ENCODE measurements at places on chromosomes 1 and 21.

- DNase-seq, result no peak
These were observed 75.1 kb downstream of the DTL start for GRCh38 chr1:212110617-212111016.

- no peak for DNase-seq
These were observed 70.3 kb downstream of the MORN1 start for GRCh38 chr1:2320760-2321667.

- no peak for DNase-seq
These were observed 49.0 kb upstream of the MAB21L3 start for GRCh38 chr1:116062201-116062600.

GRCh38 chr1:110436635-110437034 lies 14.3 kb upstream of the PROK1 start:
- no peak for DNase-seq

- no peak for DNase-seq
These were observed 4.7 kb downstream of the MAP1LC3C start for GRCh38 chr1:241994171-241994570.

DNA sequence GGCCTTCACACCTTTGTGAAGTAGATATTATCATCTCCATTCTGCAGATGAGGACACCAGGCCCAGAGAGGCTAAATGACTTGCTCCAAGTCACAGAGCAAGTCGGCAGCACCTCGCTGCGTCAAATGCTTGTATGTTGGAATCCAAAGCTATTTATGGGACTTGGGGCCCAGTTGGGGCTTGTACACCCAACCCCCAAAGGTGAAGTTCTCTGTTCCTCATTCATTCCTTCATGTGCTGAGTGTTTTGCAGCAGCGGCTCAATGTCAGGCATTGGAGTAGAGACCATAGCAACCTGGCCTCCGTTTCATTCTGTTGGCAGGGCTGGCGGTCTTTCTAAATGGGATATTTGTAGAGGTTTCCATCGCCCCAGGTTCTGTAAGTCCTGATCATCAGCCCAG lies 113.4 kb upstream of the SLC25A33 start:
- DNase-seq, result no peak

GRCh38 chr1:109963864-109964263 lies 20.7 kb upstream of the AHCYL1 start:
- DNase-seq, result no peak

DNA sequence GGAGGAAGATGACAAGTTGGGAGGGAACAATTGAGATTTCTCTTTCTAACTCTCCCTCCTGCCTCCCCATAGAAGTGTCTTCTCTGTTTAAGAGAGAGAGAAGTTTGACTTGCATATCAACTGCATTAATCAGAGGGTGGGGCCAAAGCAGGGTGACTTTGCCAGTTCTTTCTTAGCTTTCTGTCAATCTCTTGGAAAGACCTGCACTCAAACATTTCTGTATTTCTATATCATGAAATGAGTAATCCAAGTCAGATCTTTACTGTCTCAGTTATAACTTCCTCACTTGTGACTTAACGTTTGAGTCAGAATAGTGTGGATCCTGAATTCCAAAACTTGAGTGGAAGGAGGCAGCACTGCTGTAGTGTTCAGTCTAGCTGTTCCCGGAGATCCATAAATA lies 180.8 kb upstream of the KCNK2 start:
- no peak for DNase-seq

GRCh38 chr1:154198756-154199562 lies 7.1 kb upstream of the TPM3 start:
- DNase-seq, result peak; percentile 60

Measured in CD4-positive, alpha-beta T cell treated with Interleukin-15 for 4 hours (primary cell).